Activated CD4-positive, alpha-beta T cell treated with anti-CD3 and anti-CD28 coated beads, Interleukin-2, amount 50 U/mL, for 1 hour (primary cell): ENCODE measurements at places on chromosomes 6 and 20.
A peak's percentile ranks its signal among the peaks of the same experiment; 100 is the strongest.

GRCh38 chr6:110547266-110547964 is 71.0 kb upstream of the SLC22A16 start:
- no peak for DNase-seq

DNA sequence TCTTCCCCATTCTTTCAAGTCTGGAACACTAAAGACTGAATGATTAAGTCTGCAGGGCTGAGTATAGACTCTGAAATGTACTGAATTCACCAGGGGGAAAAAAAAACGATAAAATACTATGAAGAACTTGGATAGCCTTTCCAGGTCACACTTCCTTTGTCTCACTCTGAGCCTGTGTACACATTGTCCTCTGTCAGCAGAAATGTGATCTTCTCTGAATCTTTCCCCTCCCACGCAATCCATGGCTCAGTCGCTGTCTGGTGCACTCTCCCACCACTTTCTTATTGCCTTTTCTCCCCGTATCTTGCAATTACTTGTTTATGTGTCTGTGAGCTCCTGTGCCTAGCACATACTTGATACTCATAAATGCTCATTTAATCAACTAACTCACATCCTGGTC is 212.6 kb upstream of the RSPO3 start:
- DNase-seq, result no peak

- DNase-seq, result no peak
Measured at GRCh38 chr6:128139519-128139918, 238.7 kb upstream of the THEMIS start.

DNA sequence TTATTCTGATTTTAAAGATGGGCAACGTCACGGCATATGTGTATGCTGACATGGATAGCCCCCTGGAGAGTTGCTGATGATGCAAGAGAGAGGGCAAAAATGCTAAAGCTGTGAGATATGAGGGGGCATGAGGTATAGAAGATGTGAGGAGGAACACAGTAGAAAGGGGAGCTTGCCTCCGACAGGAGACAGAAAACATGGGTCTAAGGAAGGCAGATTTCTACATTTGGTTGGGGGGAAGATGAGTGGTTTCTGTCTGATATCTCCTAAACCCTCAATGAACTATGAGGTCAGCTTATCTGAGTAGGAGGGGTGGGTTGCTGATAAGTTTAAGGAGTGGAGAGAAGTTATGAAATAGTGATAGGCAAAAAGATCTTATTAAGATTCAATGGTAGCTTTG is 6.0 kb downstream of the RNF24 start:
- DNase-seq, result no peak

DNA sequence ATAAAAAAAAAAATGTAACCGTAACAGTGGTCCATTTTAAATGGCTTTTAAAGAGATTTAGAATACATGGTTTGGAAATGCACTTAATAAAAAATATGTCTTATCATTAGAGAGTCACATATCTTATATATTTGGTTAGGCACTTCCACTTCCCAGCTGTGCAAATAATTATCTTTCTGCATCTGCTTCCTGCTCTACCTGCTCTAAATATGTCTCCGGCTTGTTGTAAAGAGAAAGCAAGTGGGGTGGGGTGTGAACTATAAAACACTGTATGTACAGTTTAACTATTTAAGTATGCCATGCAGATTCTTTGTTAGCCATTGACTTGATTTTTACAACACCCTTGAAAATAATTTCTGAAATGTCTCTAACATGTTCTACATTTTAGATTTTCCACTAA is 106.3 kb downstream of the NKAIN2 start:
- DNase-seq, result no peak

DNA sequence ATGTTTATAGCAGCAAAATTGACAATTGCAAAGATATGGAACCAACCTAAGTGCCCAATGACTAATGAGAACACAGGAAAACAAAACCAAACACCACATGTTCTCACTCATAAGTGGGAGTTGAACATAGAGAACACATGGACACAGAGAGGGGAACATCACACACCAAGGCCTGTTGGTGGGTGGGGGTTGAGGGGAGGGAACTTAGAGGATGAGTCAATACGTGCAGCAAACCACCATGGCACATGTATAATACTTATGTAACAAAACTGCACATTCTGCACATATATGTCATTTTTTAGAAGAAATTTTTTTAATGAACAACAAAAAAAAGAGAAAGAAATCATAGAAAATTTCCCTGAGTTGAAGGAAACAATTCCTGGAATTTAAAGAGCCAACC is 3.9 kb downstream of the EPM2A start:
- DNase-seq, result no peak

DNA sequence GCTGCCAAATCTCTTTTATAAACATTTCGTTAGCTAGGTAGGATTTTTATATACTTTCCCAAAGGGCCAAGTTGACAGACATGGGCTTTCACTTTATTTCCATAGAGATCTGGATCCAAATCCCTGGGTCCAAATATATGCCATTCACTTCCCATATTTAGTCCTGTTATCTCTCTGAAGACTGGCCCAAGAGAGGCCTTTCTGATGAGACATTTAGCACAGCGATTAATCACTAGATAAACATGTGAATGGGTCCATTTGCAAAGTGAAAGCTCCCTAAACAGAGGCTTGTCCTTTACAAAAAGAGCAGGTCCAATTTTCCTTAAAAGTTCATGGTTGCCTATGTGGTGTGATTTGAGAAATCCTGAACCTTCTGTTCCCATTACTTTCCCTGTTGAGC is 132.6 kb downstream of the TRMT11 start:
- DNase-seq, result no peak

GRCh38 chr20:43533060-43533459 is 25.6 kb downstream of the L3MBTL1 start:
- DNase-seq, result no peak

GRCh38 chr6:45959534-45960145 is 56.0 kb downstream of the CLIC5 start:
- DNase-seq, result no peak

DNA sequence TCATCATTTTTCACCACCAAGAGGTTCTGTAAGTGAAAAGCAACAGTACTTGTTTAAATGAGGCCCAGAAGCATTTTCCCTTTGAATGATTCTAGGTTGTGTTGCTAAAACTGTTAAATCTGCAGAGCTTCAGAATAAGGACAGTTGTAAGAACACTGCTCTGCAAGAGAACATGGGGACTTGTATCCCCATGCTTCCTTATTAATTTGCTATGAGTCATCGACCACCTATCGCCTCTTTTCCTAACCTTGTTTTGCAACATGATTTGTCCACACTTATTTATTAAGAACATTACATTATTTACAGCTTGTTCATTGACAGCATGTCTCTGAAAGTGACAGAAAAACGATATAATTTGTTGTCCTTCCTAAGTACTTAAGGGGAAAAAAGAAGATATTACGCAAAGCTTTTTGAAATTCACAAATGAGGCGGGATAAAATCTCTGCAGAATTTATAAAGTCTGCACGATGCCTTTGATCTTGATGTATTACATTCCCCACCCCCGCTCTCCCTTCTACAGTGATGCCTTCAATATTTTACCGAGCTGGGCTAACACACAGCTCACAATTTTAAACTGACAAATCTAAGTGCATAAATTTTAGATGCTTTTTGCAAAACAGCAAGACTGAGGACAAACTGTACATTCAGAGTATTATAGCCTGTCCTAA is 220.0 kb upstream of the SPTLC3 start:
- no peak for DNase-seq

GRCh38 chr6:169866668-169867521 is 115.5 kb downstream of the ERMARD start:
- DNase-seq, result no peak

DNA sequence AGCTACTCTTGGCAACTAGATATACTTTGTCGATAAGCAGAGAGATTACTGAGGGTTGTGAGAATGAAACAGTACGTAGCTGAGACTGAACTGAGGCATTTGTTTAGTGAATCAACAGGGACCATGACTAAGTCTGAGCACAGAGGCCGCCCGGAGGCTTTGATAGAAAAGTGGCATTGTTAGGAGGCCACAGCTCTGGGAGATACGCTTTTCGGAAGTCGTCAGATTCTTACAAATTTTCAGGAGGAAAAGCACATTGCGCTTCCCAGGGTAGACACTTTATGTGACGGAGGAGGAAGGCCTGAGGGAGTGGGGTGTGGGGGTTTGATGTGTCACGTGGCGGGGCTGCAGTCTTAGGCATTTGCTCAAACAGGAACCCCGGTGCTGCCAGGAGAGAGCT is 69.4 kb downstream of the PSMG4 start:
- DNase-seq, result no peak

DNA sequence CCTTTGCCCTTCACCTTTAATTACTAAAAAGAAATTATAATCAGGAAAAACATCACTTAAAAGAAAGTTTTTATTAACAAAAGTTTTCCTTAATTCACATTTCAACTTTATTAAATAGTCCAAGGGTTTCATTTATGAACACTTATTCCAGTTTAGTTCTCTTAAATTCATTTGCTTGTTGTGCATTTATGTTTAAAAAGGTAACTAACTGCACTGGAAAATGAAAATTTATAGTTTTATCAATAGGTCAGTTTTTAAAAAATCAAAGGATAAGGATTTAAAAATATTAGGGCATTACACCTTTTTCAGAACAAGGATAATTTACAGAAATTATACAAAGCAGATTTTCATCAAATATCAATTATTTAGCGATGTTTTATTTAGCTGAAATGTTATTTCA is 958 bp upstream of the ATP5F1E start:
- DNase-seq, result no peak

DNA sequence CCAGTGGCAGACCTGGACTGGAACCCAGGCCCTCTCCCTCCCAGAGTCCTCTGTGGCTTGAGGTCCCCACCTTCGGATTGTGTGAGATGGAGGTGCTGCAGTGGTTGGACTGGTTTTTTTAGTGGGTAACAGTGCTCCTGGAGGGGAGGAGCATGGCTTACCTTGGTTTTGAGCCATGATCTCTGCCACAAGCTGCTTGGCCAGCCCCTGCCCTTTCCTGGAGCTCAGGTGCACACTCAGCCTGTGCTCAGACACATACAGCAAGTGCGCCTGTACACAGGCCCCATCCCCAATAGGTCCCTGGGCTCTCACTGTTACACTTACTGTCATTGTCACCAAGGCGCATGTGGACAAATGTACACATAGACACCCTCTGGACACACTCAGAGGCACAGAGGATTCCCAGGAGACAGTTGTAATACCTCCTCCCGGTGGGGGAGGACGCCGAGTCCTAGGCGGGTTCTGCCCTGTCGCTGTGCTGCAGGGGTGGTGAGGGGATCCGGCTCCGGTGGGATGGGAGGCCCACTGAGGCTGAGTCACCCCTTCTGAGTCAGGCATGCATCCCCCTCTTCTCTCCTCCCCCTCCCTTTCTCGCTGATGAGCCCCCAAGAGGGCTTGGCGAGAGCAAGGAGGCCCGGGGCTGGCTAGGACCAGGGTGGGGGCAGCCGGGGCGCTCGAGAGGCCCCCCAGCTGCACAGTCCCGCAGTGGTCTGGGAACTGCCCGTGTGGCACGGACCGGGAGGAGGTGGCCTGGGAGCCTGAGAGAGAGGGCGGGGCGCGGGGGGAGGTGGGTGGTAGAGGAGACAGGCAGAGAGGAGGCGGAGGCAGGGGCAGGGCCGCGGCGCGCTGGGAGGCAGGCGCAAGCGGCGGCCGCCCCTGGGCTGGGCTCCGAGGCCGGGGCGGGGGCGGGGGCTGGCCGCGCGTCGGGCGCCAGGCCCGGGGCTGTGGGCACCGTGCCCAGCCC is 522 bp upstream of the EPB41L1 start:
- DNase-seq, result peak; percentile 30

- peak; percentile 41 for DNase-seq
Measured at GRCh38 chr20:36856691-36857635, 19.0 kb upstream of the TLDC2 start.

DNA sequence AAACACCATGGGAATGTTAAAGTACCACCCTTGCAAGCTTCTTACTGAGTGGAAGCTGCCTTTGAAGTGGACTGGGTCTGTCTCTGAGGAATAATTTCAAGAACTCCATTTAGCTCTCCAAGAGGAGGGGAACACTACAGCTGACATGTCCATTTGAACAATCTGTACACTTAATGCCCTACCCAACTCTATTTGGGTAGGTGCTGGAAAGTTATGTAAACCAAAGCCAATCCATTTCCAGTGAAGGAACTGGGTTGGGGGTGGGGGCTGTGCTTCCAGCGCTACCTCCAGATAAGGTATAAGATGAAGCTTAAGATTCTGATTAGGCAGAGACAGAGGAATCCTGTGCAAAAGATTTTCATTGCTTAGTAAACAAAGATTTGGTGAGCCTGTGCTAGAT is 122.0 kb downstream of the TCP11 start:
- DNase-seq, result no peak

DNA sequence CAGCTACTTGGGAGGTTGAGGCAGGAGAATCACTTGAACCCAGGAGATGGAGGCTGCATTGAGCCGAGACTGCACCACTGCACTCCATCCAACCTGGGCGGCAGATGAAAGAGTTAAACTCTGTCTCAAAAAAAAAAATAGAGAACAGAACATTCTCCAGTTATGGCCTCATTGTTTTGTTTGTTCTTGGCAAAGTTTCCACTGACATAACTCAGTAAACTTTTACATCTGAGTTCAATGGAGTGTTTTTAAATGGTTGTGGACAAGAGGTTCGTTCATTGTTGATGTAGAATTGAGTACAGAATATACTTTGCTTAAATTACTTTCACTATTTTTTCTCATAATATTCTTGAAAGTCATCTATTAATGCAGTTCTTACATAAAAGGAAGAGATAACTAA is 42.2 kb upstream of the IFNGR1 start:
- no peak for DNase-seq

DNA sequence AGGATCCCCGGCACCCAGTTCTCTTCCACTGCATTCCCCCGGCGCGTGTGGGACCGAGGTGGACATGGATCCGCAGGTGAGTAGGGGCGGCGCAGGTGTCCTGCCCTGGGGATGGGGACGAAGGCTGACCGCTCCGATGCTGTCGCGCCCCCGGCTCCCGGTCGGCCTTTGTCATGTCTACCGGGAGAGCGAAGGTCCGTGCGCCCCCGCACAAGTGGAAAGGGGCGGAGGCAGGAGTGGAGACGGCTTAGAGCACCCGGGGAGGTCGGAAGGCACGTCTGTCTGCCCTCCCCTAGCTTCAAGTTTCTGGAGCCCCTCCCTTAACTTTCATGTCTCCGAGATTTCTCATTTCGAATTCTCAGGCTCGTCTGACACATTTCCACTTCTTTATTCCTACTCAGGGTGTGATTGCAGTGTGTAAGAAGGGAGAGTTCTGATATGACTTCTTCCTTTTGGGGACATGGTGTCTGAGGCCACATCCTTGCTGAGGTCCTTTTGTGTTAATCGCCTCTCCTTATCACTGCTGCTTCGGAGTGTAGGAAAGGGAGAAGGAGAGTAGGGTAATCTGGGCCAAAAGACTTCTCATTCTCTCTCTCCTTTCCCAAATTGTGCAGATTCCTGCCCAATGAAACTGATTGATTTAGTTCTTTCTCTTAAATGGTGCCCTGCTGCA is 435 bp downstream of the KIFC1 start:
- no peak for DNase-seq

GRCh38 chr20:10200330-10200729 is 18.3 kb upstream of the SNAP25 start:
- no peak for DNase-seq

GRCh38 chr6:154969796-154970195 is 25.3 kb upstream of the TIAM2 start:
- no peak for DNase-seq
